CD8-positive, alpha-beta T cell (primary cell): ENCODE measurements at places on chromosomes 2 and 18.

DNA sequence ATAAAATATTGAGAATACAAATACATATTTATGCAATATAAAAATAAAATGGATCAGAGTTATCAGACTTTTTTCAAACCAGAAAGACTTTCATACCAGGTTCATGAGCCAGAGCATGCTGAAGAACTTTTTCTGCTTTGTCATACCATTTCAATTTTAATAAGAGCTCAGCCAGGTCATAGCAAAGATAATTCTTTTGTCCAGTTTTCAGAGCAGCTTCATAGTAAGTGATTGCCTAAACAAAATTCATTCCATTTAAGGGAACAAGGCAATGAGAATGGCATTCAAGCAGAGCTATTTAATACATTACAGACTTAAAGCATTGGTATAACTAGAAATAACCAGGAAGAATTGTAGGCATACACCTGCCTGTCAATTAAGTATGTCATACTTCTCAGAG is 42.3 kb downstream of the TTC21B start:
- DNase-seq = no peak

GRCh38 chr2:73071360-73072128 is at the start of gene SFXN5:
SFXN5 (minus strand) TSS chr2:73071712; CDS start chr2:73071705, 7 bp downstream.
- peak; percentile 94 for DNase-seq

DNA sequence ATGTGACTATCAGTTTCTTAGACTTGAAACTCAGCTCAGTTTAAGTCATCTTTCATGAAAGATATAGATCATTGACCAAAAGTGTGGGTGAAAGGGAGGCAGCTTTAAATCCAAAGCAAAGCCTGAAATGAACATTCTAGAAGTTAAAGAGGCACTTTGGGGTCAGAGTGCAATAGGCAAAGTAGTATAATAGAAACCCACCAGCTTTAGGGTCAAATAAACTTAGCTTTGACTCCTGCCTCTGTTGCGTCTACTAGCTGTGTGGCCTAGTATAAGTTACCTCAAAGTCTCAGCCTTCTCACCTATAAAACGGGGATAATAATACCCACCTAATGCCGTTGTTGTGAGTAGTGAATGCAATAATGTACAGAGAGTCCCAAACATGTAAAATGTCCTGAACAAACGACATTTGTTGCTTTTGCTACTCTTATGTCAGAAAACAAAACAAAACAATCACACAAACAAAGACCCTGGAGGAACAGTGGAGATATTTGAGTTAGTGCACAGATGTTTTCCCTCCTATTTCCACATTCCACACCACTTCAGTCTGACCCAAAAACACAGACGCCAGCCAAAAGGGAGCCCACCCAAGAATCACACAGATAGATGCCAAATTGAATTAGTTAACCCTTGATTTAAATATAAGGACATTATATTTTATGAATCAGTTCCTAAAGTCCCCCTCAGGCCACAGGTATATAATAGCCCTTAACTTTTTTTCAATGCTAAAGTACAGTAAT is 657.0 kb downstream of the ARHGAP15 start:
- DNase-seq = no peak

GRCh38 chr18:49075681-49076080 is 124.9 kb upstream of the SMAD7 start:
- no peak for DNase-seq
